ENCODE measurements at places on chromosomes 1 and 21.

GRCh38 chr21:31937303-31937702 lies 64.5 kb downstream of the HUNK start:
- no peak for ATAC-seq

GRCh38 chr1:197919346-197920066 lies 2.3 kb downstream of the LHX9 start:
- ATAC-seq: no peak

GRCh38 chr1:10516925-10517676 lies 42.4 kb downstream of the PEX14 start:
- ATAC-seq: no peak

DNA sequence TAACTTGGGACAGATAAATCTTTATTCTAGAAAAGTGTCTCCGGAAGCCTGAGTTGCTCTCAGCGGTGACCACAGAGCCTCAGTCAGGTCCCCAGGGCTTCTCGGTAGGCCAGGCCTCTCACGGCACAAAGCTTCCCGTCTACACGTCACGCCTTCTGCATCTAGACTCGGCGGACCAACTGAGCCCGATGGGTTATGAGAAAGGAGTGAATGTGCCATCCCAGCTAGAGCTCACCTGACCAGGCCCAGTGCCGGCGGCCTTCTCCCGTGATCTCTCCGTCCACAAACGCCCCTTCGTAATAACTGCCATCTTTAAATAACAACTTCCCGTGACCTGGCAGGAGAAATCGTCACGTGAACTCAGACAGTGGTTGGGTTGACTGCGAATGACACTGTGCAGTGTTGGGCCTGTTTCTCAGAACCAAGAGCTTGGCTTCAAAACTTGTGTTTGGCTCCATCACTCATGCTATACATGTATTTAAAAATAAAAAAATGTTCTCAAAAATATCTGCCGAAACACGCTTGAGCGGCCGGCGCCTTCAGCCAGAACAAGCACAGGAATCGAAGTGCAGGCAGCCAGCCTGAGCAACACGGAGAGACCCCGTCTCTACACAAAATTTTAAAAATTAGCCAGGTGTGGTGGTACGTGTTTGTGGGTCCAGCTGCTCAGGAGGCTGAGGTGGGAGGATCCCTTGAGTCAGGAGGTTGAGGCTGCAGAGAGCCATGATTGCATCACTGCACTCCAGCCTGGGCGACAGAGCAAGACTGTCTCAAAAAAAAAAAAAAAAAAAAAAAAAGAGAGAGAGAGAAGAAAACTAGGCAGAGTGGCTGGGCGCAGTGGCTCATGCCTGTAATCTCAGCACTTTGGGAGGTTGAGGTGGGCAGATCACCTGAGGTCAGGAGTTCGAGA lies 3.1 kb downstream of the MORN1 start:
- ATAC-seq: no peak

DNA sequence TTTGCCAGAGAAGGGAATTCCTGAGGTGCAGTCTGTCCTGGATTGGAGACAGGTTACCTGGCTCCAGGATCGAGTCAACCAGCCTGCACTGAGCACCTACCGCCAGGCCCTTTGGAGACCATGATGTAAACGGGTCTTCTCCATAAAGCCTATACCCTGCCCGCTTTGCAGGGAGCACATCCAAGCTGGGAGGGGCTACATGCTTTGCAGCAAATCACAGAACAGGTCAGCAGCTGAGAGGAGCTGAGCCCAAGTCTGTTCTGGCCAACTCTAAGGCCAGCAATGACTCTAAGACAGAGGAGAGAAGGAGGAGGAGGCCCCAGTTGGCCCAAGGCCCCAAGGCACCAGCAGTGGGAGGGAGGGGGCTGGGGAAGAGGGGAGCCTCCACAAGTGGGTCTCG lies 15.5 kb upstream of the RSPO1 start:
- no peak for ATAC-seq

DNA sequence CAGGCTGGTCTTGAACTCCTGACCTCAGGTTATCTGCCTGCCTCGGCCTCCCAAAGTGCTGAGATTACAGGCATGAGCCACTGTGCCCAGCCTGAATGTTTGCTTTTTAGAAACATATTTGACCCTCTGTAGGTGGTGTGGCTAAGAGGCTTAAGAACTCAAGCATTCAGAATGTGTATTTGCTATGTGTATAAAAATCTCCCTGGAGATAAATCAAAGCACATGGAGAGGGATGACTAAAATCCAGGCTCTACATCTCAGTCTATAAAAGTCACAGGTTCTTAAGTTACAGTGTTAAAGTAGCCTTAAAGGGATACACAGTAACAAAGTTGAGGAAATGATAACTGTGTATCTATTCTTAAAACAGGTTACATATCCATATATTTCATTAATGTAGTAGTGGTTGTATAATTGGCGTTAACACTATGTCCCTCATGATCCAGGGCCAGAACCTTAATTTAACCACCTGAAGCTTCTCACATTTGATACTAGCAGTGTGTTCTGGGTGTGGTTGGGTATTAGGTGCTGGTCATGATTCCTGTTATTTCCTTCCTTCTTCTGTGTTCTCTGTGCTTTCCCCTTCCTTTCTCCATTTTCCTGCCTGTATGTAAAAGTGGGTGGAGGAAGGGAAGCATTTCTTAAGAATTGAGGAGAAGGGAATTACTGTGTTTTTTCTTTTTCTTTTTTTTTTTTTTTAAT lies 16.2 kb downstream of the GIPC2 start:
- ATAC-seq: no peak

- ATAC-seq: peak; percentile 81
Measured at GRCh38 chr1:109802136-109802900, 38.6 kb upstream of the EPS8L3 start.

GRCh38 chr1:212928323-212929291 lies 21.7 kb upstream of the VASH2 start:
- no peak for ATAC-seq

GRCh38 chr1:45012639-45013278 lies 705 bp downstream of the UROD start:
- peak; percentile 8 for ATAC-seq

DNA sequence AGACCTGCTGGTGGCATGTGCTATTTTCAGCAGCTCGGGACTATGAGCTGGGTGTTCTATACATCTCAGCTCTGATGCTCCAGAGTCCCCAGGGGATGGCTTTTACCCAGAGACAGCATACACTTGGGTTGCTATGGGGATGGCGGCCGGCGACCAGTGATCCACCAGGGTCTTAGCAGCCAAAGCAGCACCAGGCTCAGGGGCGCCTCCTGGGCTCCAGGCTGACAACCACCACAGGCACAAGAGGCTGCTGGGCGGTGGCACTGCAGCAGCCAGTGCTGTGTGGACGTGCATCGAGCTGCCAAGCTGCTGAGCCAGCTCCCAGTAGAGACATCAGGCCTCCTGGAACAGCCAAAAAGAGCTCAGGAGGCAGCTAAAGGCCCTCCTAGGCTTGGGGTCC lies 37.6 kb upstream of the CLSTN1 start:
- ATAC-seq: no peak

- ATAC-seq: no peak
Measured at GRCh38 chr1:157170677-157171515, 32.7 kb upstream of the ETV3 start.

DNA sequence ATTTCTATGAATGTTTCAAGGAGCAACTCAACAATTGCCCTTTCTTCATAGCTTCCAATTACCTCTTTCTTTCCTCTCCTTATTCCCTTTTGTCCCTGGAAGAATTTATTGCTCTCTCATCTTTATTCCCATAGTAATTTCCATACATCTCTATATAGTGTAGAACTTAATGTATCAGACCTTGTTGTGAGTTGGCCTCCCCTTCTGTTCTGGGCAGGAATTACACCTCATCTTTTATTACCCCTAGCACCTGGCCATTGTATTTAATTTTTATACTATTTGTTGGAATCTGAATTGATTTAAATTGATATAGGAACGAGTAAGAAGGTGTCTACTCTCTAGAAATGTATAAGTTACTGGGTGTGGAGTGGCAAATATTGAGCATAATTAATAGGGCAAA lies 114.5 kb downstream of the CACHD1 start:
- no peak for ATAC-seq

GRCh38 chr21:37000381-37000780 lies 6.1 kb upstream of the RIPPLY3 start:
- no peak for ATAC-seq

DNA sequence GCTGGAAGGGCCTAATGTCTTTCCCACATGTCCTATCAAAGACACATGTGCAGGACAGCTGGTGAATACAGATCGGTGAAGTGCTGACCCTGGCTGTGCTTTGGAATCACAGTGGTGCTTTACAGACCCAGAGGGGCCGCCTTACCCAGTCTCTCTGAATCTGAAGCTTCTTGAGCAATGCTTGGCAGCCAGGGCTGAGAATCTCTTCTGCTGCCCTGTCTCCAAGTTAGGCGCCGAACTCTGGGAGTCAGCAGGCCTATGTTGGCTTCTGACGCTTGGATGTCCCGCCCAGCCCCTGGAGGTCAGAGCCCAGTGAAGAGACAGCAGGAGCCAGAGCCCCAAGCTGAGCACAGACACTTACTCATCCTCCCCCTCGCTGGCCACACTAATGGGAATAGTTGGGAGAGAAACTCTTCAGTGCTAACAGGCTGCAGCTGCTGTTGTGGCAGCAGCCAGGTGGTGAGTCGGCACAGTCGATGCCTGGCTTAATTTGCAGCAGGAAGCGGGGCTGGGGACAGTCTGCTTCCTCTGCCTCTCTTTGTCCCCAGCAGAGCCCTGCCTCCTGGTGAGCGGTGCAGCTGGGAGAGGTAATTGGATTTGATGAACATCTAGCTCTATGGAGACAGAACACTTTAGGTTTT lies 68.1 kb downstream of the URB2 start:
- ATAC-seq: no peak

DNA sequence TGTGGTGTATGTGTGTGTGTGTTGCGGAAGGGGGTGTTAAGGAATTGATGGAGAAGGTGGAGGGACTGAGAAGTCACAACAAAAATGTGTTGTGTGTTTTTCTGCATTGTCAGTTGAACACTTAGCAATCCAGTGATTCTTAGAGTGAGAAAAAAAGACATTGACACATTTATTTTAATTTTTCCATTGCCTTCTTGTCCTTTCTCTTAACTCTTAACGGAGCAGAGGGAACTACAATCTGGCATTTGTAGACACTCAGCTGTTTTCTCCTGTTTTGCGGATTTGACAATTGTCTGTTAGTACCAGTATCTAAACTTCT lies 725 bp downstream of the C1orf53 start:
- no peak for ATAC-seq

DNA sequence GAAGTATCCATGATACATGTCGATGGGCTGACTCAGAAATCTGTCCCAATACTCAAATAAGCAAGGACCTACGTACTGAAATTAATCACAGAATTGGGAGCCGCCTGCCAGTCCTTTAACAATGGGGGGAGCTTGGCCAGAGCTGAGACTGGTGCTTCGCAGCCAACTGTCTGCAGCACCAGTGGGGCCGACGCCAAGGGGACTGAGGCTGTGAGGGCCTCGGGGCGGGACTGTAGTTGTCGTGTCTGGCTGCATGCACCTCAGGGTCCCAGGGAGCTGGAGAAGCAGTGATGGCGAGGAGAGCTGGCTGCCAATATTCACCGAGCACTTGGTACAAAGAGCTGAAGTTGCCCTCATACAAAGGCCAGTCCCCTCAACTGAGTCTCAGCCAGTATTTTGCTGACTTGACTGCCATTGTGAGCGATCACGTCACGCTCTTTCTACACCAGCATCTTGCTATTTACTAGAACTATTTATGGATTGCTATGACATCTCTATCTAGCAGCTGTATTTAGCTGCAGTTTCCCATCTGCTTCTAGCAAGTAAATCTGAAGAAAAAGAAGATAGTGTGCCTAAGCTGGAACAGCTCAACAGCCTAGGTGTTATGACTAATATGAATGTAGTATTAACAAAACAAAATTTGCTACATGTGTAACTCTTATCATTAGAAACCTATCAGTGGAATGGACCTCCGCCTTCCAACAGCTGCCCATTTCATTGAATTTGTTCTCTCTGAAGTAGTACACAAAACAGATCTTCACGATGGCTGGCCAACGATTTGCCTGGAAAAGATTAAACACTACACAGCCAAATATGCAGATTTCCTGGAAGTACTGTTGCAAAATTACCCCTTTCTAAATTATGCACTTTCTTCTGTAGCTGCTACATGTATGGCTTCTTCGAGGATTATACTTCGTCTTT lies 29.1 kb downstream of the EVI5 start:
- ATAC-seq: no peak

DNA sequence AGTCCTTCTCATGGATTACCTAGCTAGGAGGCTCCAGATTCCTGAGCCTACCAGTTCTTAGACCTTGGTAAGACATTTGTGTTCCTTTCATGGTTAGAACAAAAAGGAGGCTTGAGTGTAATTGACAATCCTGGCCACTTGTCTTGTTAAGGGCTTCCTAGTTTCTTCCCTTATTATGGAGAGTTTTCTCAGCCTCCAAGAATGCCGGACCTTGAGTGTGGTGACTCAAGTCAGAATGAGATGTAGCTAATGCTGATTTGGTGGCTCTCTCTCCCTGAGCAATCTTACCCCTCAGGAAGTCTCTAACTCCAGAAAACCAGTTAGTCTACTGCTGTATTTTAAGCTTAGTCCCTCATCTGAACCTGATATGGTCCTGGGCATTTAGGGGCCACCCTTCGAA lies 14.3 kb downstream of the CHI3L2 start:
- ATAC-seq: no peak

DNA sequence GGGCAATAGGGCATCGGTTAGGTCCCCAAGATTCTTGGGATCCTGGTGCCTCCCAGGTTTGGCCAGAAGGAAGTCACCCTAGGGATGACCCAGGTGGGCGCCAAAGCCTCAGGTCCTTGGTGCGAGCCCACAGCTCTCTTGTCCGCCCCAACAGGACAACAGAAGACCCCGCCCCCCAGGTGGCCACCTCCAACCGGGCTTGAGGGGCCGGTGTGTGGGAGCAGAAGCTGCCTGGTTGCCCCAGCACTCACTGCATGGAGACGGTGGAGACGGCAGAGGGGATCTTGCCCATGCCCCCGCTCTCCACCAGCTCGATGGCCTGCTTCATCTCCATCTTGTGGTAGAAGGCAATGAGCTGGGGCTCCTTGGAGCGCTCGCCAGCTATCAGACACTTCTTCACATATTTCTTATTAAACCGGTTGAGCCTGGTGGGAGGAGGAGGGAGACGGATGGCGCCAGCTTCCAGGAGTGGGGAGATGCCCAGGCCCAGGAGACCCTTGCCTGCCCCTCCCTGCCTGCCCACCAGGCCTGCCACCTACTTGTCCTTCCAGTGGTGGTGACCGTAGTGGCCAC lies 52.7 kb downstream of the SLC9A1 start:
- ATAC-seq: no peak

DNA sequence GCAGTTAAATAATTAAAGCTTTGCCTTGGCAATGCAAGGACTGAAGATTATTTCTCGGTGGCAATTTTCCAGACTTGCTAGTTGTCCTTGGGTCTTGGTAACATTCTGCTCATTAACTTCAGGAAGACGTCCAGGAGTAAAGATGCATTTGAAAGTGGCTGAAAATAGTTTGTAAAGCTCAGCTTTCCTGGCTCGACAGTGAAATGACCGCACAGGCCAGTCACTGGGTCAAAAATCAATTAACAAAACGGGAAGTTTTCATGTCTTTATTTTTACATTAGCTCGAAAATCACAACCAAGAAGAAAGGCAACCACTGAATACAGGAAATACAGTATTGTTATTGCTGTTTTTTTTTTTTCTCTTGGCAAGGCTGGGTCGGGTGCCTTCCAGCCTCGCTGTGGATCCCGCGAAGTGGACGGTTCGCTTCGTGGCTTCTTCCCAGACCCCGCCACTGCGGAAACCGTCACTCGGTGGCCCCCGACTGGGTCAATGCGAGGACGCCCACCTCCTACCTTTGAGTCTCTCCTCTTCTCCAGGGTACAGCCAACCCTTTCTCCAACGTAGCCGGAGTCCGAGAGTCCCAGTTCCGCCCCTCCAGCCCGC lies 479 bp upstream of the SNX7 start:
- no peak for ATAC-seq
